Stimulated activated CD4-positive, alpha-beta T cell treated with anti-CD3 and anti-CD28 coated beads, Interleukin-12 subunit alpha, Interleukin-12 subunit beta, amount 100 ng/mL, for 24 hours (primary cell): ENCODE measurements at places on chromosomes 5 and 9.

DNA sequence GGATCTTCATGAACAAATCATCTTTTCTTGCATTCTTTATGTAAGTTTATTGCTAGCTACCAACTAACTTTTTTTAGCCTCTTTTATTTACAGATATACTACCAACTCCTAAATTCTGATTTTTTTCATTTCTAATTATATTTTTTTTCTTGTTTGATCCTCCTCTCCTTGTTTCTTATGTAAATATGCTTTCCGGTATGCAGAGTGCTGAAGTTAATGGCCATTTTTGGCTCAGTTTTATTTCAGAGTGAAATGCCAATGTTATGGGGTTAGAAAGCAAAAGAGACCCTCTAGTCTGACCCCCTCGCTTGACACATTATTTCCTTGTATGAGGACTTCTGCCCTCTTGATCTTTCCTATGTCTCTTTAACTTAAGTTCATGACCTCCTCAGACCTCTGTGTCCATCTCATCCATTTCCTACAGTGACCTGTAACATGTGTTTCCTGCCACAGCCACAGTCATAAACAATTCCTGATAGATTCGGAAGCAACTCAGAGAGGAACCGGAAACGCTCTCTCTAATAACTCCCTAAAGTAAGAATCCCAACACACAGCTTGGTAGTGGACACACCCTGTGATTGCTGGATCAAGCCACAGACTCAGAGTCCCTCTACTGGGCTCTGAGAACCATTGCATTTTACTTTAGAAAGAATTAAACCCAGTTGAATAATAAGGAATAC lies 42.9 kb upstream of the AFAP1L1 start:
- no peak for DNase-seq

GRCh38 chr9:133976191-133976861 lies 15.8 kb downstream of the VAV2 start:
- DNase-seq = no peak

DNA sequence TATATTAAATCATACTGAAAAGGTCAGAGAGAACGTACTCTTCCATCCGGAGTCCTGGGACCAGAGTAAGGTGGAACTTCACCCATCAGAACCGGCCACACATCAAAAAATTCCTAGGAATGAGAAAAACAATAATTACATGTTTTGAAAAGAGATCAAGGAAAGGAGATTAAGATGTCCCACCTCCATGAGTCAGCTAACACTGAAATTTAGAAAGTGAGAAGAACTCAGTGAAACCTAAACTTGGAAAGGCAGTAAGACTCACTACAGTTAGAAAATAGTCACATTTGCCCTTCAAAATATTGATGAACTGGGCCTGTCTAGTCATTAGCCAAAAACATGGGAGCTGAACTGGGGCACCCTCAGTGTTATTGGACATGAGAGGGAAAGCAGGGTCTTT lies 23.0 kb downstream of the PDE6A start:
- DNase-seq = no peak

DNA sequence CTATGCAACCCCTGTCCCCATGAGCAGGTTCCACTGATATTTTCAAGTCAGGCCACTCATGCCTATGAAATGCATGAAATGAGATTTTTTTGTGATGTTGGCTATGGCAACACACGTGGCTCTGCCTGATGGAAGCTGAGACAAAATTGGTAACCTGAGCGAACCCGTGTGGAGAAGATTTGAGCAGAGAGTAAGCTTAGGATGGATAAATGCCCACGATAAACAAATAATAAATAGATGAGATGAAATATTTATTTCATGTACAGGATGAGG lies 153.4 kb upstream of the IER5L start:
- no peak for DNase-seq

- DNase-seq = no peak
Measured at GRCh38 chr9:116661037-116661954, 25.8 kb upstream of the TRIM32 start.

DNA sequence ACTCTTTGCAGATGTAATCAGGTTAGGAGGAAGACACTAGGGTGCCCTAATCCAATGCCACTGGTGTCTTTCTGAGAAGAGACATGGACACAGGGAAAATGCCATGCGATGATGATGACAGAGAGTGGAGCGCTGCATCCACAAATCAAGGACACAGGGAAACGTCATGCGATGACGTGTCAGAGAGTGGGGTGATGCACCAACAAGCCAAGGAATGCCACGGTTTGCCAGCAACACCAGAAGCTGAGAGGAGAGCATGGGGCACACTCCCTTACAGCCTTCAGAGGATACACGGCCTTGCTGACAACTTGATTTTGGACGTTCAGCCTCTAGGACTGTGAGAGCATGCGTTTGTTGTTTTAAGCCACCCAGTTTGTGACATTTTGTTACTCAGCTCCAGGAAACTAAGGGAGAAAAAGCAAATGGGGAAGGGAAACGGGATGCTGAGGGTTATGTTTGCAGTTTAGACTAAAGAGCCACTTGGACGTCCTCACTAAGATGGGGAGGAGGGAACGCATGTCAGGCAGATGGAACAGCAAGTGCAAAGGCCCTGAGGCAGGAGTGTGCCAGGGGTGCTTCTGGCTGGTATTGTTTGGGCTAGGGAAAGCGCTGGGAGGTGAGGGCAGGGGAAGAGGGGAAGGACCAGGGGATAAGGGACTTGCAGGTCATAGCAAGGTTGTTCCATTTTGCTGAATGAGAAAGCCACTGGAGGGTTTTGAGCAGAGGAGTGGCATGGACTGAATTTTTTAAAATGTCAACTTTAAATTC lies 2.5 kb upstream of the TENT4A start:
- DNase-seq = no peak

- DNase-seq = no peak
Measured at GRCh38 chr9:129437626-129438323, 183.1 kb downstream of the C9orf50 start.

- DNase-seq = no peak
Measured at GRCh38 chr5:157511651-157512644, 51.9 kb downstream of the NIPAL4 start.

- no peak for DNase-seq
Measured at GRCh38 chr9:93219692-93220091, 35.8 kb downstream of the WNK2 start.

DNA sequence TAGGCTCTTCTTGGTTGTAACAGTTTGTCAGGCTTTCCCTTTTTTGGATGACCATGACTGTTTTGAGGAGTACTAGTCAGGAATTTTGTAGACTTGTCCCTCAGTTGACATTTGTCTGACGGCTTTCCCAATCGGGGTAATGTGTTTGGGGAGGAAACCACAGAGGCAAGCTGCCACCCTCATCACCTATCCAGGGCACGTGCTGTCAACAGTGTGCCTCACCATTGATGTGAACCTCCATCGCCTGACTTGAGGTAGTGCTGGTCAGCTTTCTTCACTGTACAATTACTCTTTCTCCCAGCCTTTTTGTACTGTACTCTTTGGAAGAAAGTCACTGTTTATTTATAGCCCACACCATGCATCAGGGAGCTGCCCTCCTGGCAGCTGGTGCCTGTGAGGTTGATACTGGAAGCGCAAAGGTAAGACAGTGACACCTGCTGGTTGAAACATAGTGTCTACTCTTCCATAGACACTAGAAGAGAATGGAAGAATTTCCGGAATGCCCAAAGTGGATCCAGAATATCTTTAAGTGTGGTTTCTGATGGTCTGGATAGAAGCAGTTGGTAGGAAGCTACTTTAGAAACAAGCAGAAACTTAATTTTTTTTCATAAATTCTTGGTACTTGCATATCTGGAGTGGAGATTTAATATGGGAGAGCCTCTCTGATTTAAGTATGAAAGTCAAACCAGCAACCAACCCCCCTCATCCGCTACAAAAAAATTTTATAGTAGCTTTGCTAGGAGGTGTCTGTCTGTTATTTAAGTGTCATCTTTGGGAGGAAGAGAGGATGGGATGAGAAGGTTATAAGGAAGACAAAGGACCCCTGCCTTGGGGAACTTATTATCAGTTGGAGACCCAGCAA lies 69.3 kb downstream of the SNX30 start:
- DNase-seq = no peak

GRCh38 chr5:61966997-61967396 lies 339.0 kb upstream of the KIF2A start:
- DNase-seq = no peak

DNA sequence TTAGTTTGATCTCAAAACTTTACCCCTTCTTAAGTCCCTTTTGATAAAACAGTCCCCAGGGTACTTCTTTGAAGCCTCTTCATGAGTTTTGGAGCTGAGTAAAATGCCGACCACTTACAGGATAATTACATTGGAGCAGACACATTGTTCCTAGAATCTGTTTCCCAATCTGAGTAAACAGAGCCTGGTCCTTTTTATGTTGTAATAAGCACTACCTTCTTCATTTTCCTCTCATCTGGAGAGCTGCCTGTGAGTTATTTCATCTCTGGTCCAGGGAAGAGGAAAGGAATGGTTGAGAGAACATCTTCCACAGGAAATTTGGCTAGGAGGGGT lies 26.3 kb upstream of the GALNT10 start:
- DNase-seq = no peak

DNA sequence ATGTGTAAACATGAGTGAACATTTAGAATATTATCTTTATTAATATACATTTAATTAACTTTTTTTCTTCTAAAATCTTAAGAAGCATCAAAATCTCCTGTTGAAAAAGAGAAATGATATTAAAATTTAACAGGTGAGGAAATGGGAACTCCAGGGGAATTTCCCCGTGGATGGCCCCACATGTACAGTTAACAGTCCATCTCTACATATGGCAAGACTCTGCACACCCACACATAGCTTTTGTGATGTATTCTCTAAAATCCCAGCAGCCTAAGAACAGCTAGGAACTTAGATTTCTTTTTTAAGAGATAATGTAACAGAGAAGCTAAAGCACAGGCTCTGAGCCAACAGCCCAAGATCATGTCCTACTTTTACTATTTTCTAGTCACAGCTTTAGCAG lies 556.3 kb upstream of the RGMB start:
- DNase-seq = no peak

- DNase-seq = no peak
Measured at GRCh38 chr5:78810098-78810920, 161.7 kb upstream of the LHFPL2 start.

DNA sequence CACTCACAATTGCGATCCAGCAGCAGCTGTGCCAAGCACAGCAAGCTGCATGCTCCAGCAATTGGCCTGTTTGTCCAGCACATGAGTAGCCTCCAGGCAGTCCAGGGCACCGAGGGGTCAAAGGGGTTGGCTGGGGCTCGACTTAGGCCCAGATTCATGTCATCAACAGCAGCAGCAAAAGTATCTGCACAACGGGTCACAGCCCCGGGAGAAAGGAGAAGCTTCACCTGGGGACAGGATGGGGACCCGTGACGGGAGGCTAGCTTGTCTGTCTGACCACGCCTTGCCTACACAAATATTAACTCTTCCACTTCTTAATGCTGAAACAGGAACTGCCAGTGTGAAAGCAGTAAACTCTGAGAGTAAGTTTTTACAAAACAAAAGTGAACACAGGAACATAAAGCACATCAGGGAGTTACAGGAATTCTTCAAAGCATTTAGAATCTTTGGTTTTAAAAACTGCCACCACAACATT lies 191.2 kb downstream of the PIK3R1 start:
- no peak for DNase-seq

DNA sequence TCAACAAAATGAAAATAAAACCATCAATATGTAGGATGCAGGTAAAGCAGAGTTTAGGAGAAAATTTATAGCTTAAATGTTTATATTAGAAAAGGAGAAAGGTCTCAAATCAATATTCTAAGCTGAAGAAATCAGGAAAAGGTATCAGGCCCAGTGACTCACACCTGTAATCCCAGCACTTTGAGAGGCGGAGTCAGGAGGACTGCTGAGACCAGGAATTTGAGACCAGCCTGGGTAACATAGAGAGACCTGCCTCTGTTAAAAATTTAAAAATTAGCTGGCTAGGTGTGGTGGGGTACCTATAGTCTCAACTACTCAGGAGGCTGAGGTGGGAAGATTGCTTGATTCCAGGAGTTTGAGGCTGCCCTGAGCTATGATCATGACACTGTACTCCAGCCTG lies 32.2 kb downstream of the CCDC69 start:
- DNase-seq = no peak

DNA sequence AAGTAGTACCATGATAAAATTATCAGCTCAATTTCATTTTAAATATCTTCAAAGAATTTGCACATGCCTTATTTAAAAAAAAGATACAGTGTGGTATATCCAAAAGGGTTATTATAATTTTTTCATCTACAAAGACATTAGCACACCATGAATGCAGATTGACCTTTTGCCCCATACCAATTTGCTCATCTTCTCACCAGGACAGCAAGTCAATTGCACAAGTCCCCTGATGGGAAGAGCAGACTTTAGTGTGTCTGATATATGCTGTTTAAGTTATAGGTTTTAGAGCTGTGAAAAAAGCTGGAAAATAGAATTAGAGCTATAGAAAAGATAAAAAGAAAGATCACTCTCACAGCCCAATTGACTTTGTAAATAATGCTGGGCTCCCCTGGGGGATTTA lies 325.8 kb upstream of the CDH6 start:
- DNase-seq = no peak
